ENCODE measurements at places on chromosomes 7 and 10.

GRCh38 chr7:96253441-96253840 is 68.5 kb downstream of the SLC25A13 start:
- no peak for DNase-seq

DNA sequence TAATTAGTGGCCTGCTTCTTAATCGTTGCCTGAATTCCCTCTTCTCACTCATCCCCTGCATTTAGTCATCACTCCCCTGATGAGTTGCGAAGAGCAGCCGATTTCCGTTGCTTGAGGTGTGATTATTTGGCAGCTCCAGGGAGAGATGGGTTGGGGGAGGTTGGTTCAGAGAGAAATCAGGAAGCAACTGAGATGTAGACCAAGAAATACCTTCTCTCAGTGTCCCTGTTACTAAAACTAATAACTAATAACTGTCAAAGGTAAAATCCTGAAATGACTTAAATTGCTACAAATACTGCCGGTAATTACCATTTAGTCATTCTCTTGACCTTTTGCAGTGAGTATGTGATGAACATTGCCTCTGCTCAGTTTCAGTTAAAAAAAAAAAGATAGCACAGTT is 76.9 kb downstream of the ELMO1 start:
- DNase-seq, result no peak

GRCh38 chr10:2885288-2886278 is 181.8 kb upstream of the PFKP start:
- no peak for DNase-seq

- DNase-seq, result no peak
Measured at GRCh38 chr10:126549344-126549743, 121.1 kb downstream of the C10orf90 start.

DNA sequence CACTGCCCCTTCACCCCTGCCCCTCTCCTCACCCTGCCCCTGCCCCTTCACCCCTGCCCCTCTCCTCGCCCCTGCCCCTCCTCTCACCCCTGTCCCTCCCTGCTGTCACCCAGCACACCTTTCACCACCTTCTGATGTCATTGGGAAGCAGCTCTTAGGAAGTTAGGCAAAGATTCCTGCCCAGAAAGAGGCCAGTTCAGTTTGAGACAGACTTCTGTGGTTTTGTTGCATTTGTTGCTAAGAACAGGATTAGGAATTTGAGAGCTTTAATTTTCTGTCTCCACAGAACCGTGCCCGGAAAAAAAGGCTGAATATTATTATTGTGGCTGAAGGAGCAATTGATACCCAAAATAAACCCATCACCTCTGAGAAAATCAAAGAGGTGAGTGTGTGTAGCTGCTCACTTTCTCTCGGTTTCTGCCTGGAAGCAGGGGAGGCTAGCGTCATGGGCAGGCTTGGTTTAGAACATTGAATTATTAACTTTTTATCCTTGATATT is 39.6 kb downstream of the PFKP start:
- no peak for DNase-seq

GRCh38 chr10:26857991-26858706 is 2.6 kb downstream of the ABI1 start:
- no peak for DNase-seq

- DNase-seq, result no peak
Measured at GRCh38 chr7:89607792-89608191, 546.5 kb upstream of the STEAP1 start.

GRCh38 chr10:107914450-107915214 is 750.1 kb upstream of the SORCS1 start:
- DNase-seq, result no peak

DNA sequence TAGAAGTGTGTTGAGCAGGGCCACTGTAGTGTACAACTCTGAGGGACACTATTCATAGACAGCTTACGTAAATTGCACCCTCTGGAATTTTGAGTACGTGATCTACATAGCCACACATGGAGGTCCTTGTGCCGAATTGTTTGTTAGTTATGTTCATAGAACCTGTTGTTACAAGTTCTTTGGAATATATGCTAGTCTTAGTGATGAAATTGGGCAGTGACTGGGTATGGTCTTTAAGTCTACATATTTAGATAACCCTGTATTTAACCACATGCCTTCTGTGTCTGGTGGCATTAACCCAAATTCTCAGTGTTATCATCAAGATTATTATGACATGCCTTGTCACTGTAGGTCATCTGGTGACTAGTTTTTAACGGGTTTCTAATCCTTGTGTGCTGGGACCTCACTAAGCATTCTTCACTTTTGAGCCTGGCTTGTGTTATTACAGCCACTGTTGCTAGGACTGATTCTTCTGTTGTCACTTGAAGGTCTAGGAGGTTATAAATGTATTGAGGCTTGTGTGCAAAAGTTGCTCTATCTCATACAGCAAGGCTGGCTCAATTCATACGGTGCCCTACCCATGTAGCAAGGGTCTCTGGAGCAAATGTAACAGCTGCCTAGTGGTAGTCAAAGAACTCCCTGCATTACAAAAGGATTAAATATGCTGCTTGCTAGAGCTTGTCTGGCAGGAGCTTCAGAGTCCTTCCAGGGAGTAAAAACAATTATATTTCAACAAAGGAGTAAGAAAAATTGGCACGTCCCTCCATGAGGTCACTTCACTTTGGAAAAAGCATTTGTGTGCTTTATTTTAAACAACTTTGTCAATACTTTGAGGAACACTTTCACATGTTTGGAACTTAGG is 65.4 kb downstream of the CDK14 start:
- no peak for DNase-seq

GRCh38 chr7:121192834-121193233 is 136.0 kb upstream of the WNT16 start:
- DNase-seq, result no peak

DNA sequence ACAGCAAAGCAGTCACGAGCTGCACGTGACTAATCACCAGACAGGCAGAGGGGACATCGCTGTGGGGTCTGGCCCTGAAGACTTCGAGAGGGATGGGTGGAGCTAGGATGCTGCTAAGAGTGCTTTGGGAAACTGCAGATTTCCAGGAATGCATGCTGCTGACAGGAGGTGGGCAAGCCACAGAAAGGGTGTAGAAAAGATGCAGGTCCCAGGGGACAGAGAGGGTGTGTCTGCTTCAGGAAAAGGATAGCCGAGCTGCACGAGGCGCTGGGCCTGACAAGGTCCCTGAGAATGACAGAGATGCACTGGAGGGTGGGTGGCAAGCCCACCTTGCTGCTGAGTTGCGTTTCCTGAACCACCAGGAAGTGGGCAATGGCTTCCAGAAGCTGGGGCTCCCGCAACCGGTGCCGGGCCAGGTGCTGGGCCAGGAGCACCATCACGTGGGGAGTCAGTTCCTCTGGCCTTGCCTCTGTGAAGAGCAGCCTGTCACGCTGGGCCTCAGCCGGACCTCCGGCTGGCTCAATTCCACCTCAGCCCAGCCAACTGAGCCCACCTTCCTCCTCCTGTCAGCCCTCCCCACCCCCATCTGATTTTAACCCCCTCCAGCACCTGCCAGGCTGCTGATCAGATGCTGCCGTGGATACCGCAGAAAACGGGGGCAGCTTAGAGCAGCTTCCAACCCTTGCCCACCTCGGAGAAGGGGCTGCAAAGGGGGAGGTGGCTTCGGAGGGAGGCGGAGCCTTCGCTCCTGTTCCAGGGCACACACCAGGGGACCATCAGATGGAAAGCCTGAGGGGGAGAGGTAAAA is 2.2 kb downstream of the FASTK start:
- DNase-seq, result no peak

DNA sequence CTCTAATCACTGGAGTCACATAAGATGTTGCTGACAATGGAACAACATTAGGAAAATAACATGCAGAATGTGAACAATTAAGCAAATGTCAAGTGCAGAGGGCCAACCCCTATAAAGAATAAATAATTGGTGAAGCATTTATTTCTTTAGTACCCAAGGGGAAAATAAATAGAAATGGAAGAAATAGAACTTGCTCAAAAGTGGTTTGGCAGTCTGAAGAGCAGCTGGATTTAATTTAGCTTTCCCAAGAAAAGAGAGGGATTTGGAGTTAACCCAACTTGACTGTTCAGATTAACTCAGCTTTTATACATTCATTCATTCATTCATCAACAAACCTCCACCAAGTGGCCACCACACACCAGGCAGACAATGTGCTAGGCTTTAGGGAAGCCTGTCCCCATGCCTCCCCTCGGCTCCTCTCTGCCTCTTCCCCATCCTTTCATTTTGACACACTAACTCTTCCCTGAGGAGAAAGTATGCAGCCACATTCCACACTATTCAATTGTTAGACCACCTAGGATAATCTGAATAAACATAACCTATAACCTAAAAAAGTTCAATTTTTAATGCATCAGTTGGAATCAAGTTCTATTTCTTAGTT is 295.5 kb downstream of the AHR start:
- no peak for DNase-seq

GRCh38 chr10:44801383-44802327 is 109.5 kb upstream of the TMEM72 start:
- peak; percentile 14 for DNase-seq

DNA sequence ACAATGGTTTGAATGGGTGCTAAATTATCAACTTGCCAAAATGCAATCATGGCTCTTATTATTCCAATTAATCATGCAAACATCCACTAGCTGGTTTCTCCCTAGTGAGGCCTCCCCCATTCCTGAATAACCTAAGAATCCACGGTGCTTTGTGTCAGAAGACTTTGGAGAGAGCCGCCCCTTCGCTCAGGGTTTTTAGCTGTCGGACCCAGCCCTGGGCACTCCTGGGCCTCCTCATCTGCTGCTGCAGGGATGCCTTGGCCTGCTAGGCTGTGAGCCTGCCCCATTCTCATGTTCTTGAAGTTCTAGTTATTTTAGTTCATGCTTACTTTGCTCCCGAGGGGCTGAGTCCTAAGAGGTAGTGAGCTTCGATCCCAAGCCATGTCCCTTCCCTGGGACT is 34.1 kb upstream of the SFRP5 start:
- no peak for DNase-seq

DNA sequence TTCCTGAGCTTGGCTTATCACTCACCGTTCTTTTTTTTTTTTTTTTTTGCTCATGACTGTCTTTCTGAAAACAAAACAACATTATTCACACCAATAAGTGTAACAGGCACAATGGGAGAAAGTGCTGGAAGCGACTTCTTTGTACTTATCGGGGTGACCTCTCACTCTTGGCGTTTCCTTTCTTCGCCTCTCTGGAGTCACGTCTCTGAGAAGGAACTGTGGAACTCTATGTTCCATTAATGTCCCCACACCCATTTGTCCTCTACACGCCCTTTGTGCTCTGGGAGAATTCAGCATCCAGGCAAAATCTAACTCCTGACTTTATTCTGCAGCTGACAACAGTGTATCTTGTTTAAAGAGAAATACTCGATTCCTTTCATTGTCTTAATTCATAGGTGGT is 70.8 kb upstream of the FAM204A start:
- DNase-seq, result no peak

DNA sequence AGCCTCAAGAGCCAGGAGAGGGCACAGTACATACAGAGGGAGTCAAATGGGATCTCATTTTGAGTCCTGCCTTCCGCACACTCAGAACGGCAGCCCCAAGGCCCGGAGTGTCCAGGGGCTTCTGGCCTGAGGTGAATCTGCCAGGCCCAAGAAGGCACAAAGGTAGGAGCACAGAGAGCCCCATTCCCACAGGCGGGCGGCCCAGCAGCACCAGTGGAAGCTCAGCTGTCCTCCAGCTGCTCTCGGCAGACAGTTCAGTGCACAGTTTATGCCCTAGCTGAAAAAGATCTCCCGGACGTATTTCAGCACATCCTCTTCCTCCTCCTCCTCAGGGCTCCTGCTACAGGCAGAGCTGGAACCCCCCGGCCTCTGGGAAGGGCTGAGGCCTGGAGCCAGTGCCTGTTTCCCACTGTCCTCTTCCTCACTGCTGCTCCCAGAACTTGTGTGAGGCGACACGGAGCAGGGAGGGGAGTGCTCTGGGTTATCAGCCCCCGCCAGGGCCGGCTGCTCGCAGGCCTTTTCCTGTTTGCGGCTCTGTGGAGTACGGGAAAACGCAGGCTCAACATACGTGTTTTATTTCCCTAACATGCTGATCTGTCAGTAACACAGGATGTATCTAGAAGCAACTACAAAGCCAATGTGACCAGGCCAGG is 4.0 kb downstream of the CYREN start:
- DNase-seq, result no peak

GRCh38 chr10:70530315-70530714 is 51.7 kb downstream of the PALD1 start:
- DNase-seq, result no peak

GRCh38 chr7:121442845-121443244 is 46.7 kb upstream of the FAM3C start:
- no peak for DNase-seq

DNA sequence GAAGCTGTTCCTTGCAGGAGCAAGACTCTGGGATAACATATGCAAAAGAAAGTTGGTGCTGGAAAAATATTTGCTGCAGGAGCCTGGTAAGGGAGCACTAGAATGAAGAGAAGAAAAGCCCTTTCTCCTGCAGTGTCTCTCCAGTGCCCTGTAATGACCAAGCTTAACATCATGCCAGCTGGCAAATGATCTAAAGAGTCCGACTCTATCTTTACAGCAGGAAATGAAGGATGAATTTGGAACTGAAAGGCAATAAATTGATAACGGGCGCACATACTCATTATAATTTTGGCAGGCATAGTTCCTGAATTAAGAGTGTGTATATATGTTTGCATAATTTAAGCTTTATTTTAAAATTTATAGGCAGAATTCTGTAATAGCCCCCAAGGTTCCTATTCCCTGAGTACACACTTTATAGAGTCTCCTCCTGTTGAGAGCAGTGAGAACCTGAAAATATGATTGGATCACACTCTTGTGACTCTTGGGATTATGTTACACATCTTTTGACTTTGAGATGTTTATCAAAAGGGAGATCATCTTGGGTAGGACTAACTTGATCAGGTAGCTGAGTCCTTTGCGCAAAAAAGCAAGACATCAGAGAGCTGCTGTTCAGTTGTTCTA is 299.0 kb upstream of the MBL2 start:
- no peak for DNase-seq

- DNase-seq, result no peak
Measured at GRCh38 chr7:91771921-91772815, 108.3 kb downstream of the MTERF1 start.

GRCh38 chr7:144713850-144714249 is 122.0 kb downstream of the TPK1 start:
- DNase-seq, result no peak

DNA sequence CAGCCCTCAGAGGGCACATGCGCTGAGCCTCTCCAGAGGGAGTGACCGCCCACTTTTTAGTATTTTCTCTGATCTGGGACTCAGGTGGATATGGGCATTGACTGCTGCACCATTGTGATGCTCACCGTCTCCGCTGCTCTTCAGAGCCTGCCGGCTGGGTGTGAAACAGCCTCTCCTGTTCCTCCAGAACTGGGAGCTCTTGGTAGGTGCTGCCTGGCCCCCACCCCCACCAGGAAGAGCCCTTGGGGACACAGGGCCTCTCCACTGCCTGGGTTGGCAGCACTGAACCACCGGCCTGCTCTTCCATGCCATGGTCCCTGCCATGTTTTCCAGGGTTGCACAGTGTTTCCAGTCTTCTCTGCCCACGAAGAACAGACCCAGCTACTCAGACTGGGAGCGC is 36.3 kb downstream of the ARHGAP22 start:
- no peak for DNase-seq

- no peak for DNase-seq
Measured at GRCh38 chr10:80144696-80145131, 12.2 kb downstream of the PLAC9 start.

Measured in gastrocnemius medialis (tissue), 4 donors.